Activated CD8-positive, alpha-beta T cell treated with anti-CD3 and anti-CD28 coated beads for 36 hours (primary cell): ENCODE measurements at places on chromosomes 6 and 20.

DNA sequence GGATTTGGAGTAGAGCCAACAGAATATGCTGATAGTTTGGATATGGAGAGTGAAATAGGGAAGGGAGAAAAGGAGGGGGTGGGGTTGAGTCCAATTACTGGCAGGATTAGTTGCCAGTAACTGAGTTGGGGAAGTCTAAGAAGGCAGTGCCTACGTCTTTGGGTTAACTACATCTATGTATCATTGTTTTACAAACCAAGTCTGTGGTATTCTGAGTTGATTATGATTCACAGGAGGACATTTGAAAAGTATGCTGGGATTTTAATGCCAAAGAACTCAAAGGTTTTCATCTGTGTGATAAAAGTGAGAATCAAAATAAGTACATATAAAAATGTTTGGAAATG lies 14.7 kb downstream of the DSE start:
- no peak for DNase-seq

- DNase-seq: no peak
These were observed 3.9 kb downstream of the TXLNB start for GRCh38 chr6:139287868-139288267.

- peak; percentile 56 for DNase-seq
These were observed 48.1 kb downstream of the KCNS1 start for GRCh38 chr20:45052698-45053429.

DNA sequence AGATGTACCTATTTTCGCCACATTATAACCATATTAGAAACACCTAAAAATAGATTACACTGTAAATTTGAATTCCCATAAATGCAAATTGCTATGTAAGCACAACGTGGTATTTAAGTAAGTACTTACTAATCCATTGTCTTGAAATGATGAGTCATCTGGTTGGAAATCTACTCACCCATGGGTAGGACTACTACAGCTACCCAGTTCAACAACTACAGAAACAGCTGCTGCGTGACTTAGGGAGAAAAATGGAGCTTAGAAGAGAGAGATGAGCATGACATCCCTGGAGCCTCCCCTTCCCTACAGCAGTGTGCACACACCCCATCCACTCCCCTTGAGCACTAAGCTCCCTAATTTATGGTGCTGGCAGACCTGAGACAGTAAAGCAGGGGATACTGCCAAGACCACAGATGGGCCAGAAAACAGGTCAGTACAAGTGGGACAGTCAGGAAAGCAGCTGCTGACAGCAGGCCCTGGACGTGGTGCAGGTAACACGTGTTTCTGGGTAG lies 26.9 kb downstream of the RRAGD start:
- DNase-seq: no peak

- DNase-seq: no peak
These were observed 45.1 kb upstream of the TBX18 start for GRCh38 chr6:84809455-84809854.

GRCh38 chr6:78639111-78640110 lies 227.9 kb upstream of the IRAK1BP1 start:
- DNase-seq: no peak

GRCh38 chr6:133959667-133960368 lies 6.8 kb downstream of the TBPL1 start:
- DNase-seq: no peak

GRCh38 chr6:108766886-108767285 lies 81.3 kb upstream of the ARMC2 start:
- DNase-seq: no peak

DNA sequence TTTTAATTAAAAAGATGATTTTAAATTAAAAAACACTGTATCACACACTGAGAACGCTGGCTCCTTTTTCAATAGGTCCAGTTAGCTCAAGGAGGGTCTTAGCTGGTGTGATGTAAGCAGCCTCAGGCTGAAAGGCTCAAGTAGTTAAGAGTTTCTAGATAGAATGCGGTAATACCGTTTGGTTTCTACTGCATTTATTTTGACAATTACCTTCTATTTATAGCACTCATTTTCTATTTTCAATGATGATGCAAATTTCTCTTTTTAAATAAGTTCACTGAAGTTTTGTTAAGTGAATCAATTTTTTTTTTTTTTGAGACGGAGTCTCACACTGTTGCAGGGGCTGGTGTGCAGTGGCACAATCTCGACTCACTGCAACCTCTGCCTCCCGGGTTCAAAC lies 87.1 kb downstream of the PREX1 start:
- DNase-seq: no peak

GRCh38 chr6:44084231-44085014 lies 42.8 kb downstream of the MRPL14 start:
- peak; percentile 32 for DNase-seq

DNA sequence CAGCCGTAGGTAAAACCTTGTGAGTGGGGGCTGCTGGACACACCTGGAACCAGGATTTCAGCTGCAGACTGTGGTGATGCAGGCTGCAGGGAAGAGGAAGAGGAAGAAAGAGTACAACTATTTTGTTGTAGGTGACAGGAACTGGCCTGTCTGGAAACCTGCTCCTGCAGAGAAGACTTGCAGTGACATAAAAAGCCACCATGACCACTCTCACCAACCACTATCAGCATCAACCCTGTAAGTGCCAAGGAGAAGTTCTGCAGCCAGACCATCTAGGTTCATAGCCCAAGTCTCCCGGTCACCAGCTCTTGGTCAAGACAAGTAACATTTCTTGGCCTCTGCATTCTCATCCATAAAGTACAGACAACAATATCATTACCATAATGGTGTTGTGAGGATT lies 91.2 kb downstream of the PREX1 start:
- no peak for DNase-seq

DNA sequence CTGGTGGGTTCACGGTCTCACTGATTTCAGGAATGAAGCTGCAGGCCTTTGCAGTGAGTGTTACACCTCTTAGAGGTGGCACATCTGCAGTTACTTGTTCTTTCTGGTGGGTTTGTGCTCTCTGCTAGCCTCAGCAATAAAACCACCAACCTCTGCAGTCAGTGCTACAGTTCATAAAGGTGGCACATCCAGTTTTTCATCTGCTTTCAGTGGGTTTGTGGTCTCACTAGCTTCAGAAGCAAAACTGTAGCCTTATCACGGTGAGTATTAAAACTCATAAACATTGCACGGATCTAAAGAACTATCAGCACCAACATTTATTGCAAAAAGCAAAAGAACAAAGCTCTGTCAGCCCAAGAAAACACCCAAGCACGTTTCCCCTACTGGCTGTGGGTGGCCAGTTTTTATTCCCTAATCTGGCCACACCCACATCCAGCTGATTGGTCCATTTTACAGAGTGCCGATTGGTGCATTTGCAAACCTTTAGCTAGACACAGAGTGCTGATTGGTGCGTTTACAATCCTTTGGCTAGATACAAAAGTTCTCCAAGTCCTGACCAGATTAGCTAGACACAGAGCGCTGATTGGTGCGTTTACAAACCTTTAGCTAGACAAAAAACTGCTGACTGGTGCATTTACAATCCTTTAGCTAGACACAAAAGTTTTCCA lies 3.4 kb upstream of the TMEM14C start:
- peak; percentile 75 for DNase-seq
